DMS 273 treated with DMSO at 0.1 percent for 48 hours (cell line): ENCODE measurements at places on chromosomes 6 and 20.

- no peak for DNase-seq
These were observed 38.3 kb upstream of the TMX4 start for GRCh38 chr20:8057871-8058270.

GRCh38 chr6:141552463-141552862, 580.3 kb upstream of the GJE1 start:
- DNase-seq, result no peak

DNA sequence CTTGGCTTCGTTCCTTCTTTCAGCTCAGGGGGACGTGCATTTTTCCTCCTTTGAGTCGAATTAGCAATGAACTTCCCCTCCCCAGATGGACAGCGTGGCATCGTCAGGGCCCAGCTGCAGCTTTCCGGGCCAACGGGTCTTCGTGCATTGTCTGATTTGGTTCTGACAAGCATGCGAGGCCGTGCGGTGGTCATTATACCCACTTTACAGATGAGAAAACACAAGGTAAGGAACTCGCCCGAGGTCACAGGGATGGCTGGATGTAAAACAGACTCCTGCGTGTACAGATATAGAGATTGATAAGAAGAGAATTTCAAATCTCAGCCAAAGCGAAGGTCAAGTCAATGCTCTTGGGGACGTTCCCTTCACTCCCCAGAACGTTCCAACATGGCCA, 187.6 kb upstream of the SULF2 start:
- DNase-seq, result no peak

GRCh38 chr20:36786663-36787062, 13.1 kb upstream of the DSN1 start:
- DNase-seq, result no peak

GRCh38 chr6:35419417-35419816, 32.7 kb upstream of the FANCE start:
- no peak for DNase-seq

DNA sequence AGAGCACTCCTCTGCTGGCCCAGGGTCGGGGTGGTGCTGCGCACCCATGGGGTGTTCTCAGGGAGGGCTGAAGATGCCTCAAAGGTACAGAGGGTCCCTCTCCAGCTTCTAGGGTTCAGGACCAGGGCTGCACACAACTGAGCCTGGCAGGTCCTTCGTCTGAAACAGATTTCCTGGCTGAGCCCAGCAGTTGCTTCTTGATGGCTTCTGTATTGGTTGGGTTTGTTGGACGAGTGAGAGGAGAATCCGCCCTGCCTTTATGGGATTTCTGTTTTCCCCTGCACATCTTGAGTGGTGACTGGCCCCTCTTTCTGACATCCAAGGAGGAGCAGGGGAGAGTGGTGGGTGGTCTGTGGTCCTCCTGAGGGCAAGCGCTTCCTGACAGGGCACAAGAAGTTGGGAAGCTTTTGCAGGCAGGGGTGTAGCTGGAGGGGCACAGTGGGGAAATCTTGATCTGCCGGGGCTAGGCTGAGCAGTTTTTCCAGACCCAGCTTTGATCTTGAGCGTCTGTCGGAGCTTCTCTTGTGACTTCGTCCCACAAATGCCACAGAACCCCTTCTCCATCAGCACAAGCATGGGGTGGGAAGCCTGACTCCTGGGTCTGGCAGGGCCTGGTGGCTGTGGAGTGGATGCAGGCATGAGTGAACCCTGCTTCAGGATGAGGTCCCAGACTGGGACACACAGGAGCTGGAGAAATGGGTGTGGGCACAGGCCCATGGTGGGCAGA, 116.5 kb downstream of the SYNDIG1 start:
- no peak for DNase-seq

- no peak for DNase-seq
These were observed 10.4 kb downstream of the CEP57L1 start for GRCh38 chr6:109105681-109106080.
